ENCODE measurements at places on chromosomes 1 and 21.

DNA sequence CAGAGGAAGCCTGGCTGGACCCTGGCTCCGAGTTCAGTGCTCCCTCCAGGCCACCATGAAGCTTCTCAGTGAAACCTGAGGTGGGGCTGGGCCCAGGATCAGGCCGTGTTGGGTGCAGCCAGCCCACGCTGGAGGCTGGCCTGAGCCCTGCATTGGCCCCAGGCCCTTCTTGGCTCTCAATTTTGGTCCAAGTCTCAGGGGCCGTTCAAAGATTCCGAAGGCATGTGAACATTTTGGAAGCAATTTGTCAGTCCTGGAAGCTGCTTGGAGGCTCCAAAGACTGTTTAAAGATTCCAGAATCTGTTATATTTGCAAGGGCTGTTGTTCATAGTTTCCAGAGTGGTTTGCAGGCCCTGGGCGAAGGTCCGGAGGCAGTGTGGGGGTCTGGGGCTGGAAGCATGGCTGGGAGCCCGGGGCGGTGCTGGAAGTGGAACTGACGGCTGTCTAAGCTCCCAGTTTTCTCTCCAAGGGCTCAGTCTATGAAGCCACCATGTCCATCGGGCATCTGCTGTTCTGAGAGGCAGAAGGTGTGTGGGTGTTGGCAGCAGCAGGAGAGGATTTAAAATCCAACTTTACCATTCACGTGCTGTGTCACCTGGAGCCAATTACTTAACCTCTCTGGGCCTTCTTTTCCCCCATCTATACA lies 104.9 kb downstream of the EPHB2 start:
- no peak for DNase-seq

DNA sequence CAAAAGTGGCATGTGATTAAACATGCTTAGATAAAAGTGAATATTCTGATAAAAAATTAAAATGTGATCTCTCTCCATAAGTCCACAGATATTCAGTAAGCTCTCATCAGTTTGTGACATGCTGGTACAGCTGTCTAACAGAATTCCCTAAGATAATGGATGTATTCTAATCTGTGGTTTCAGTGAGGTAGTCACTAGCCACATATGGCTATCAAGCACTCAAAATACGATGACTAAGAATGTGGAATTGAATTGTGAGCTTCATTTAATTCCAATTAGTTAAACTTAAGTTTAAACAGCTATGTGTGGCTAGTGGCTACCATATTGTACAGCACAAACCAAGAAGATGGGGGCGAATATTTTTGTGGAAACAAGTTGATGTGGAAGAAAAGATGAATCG lies 4.1 kb upstream of the REG4 start:
- DNase-seq = peak; percentile 56

DNA sequence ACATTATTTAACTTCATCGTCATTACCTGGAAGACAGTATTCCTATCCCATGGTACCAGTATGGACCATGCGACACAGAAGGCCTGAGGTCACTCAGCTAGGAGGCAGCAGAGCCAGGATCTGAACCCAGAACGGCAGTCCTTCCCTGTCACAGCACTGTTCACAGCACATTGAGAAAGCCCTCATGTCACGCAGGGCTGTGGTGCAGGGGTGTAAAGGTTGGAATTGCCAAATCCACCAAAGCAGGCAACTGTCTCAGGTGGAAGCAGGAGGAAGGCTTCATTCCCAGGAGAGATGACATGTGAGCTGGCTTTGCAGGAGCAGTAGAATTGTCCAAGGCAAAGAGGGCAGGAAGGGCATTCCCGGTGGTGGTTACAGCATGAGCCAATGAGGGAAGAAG lies 9.9 kb upstream of the TTC22 start:
- DNase-seq = no peak

- no peak for DNase-seq
Observed at GRCh38 chr1:231318568-231318967, 19.1 kb downstream of the EXOC8 start.

DNA sequence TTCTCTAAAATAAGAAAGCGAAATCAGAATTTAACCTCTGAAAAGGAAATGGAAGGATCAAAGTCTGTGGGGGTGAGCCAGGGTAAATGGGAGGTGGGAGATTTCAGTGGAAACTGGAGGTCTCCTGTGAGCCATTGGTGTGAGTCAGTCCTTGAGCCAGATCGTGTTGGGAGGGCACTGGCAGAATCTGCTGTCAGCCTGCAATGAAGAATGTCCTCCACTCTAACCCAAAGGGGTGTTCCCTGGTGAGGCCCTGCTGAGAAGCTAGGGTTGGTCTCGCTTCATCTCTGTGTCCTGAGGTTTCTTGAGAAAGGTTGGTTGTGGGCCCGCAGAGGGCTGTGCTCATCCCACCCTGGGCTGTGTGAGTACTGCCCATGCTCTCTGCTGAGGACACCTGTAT lies 2.4 kb downstream of the QSOX1 start:
- peak; percentile 75 for DNase-seq

- peak; percentile 48 for DNase-seq
Observed at GRCh38 chr1:59596432-59596831, 218.3 kb upstream of the HOOK1 start.

- no peak for DNase-seq
Observed at GRCh38 chr1:230548997-230549396, 93.3 kb upstream of the COG2 start.

DNA sequence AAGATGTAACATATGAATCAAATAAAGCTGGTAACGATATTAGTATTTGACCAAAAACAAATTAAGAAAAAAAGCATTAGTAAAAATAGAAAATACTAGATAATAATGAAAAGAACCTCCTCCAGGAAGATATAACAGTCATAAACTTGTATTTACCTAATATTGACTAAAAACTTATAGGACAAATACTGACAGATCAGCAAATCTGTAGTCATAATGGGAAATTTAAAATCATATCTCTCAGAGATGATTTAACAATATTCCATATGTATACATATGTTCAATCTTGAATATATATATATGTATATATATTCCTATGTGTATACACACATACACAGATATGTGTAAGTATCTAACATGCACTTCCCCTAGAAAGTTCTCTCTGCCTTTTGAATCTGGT lies 52.0 kb upstream of the FGGY start:
- no peak for DNase-seq

DNA sequence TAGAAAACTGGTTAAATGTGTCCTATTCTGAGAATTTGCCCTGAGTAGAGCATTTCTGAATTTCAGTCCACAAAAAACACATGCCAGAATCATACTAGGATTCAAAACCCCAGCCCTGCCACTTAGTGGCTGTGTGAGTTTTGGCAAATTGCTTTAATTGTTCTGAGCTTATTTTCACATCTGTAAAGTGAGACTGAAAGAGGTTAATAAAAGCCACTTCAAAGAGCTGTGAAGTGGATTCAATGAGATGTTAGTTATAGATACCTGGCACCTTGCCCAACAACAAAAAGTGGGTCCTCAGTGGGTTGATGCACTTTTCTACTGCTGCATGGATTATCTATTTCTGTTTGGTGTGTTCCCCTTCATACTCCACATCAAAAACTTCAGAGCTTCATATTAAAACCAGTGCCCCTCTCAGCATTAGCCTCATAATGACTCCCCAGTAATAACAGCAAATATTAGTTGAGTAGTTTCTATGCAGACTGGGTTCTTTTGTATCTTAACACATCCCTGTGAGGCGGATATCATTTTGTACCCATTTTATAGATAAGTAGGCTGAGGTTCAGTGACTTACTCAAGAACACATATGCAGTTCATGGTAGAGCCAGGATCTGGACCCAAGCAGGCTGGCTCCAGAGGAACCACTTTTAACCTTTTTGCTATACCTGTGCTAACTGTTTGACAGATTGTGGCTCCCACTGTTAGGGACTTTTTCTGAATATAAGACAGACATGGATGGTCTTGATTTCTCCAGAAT lies 14.2 kb upstream of the ADORA3 start:
- DNase-seq = no peak

DNA sequence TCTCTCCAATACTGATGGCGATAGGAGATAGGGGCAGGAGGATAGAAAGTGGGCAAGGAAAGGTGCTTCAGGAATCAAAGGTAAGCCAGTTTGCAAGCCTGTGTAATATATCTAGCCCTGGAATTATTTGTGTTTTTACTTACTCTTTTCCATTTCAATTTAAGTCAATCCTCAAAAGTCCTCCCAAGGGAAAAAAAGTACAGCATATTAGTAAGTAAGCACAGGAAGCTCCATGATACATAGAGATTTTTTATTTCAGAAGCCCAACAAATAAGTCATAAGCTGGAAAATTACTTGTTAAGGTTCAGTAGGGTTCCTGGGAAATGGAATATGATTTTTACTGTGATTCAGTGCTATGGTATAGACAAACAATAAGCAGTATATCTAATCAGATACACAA lies 337.7 kb upstream of the DUSP10 start:
- DNase-seq = no peak

DNA sequence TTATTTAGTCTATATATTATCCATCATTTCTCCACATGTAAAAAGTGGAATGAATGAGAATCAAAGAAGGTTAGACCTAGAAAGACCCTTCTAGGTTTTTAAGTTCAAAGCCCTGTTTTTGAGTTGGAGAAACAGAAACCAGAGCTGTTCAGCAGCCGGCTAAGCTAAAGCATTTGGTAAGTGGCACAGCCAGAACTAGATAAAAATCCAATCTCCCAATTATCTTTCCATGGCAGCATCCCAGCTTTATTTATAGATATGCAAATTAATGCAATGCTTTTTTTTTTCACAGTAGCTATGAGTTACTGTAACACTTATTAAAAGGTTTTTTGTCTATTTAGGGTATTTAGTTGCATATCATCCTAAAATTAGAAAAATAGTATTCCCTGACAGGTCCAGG lies 85.1 kb downstream of the NIBAN1 start:
- no peak for DNase-seq

- DNase-seq = no peak
Observed at GRCh38 chr1:117014209-117014608, 12.6 kb downstream of the CD101 start.

DNA sequence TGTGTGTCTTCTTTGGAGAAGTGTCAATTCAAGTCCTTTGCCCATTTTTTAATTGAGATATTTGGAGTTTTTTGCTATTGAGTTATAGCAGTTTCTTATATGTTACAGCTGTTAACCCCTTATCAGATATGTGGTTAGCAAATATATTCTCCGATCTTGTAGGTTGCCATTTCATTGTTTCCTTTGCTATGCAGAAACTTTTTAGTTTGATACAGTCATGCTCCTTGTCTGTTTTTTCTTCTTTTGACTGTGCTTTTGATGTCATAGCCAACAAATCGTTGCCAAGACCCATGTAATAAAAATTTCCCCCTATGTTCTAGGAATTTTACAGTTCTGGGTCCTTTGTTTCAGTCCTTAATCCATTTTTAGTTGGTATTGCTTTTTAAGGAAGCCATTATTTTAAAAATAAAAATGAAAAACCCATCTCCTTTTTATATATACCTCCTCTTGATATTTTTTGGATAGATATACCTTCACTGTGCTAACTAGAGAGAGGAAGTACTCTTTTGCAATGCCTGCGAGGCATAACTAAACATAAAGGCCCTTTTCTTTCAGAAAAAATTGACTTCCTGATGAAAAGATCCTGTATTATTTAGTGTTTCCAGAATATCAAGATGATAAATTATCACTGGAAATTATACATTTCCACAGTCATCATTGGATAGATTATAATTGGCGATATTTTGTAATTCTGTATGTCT lies 127.8 kb downstream of the HS2ST1 start:
- no peak for DNase-seq

DNA sequence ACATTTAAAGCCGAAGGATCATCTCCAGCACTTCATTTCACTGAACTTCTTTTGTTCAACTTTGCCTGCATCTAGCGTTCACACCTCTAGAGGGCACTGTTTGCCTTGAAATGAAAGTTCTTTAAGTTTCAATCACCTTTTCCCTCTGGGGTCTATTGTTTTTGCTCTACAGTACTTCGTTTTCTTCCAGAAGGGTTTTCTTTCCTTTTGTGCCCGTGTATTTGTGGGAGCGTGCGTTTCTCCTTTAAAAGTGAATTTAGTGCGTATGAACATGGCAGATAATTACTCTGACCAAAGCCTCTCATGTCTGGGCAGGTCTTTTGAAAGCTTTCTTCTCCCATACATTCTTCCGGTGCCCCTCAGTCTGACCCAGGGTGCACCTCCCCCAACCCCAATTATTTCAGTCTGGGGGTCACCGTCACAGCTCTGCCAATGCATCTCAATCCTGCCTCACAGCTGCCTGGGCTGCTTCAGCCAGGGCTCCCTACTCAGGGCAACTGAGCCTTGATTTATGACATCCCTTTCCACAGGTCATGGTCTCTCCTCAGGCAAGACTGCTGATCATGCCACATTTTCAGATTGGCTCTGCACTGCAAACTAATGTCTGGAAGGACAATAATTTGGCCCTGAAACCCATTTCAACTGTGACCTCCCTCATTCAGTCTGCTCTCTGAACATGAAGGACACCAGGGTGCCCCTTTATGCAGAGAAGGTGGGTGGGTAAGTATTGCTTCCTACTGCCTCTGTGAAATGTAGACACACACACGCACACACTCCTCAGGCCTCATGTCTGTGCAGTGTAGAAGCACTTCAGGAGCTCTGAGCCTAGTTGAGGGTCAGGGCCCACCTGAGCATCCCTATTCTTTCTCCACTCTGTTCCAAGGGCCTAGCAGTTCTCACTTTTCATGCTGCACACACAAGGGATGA lies 88.6 kb downstream of the NUF2 start:
- DNase-seq = peak; percentile 52

DNA sequence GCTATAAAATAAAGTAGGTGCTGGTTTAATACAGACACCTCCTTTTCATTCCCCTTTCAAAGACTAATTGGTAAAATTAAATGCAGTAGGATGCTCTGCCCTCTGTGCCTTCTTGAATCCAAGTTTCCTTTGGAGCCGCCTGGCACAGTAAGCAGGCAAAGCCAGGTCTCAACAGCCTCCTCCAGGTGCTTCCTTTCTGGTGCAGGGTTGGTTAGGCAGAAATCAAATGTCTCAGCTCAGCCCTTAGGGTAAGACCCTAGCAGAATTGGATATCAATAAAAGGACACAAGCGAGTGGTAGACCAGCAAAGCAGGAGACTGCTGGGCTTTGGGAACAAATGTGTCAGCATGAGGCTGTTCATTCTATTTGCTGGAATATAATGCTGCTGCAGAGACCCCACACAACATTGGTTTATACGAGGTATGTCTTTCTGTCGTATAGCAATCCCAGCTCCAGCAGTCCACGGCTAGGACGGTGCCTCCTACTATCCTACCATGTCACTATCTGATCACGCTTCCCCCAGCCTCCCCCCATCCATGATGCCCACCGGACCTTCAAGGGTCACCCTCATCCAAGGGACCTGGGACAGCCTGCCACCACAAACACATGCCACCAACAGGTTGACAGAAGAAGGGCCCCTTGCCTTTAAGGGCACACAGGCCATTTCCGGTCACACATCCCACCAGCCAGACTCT lies 58.4 kb downstream of the CAPN2 start:
- no peak for DNase-seq
